ENCODE measurements at places on chromosomes 2 and 18.

DNA sequence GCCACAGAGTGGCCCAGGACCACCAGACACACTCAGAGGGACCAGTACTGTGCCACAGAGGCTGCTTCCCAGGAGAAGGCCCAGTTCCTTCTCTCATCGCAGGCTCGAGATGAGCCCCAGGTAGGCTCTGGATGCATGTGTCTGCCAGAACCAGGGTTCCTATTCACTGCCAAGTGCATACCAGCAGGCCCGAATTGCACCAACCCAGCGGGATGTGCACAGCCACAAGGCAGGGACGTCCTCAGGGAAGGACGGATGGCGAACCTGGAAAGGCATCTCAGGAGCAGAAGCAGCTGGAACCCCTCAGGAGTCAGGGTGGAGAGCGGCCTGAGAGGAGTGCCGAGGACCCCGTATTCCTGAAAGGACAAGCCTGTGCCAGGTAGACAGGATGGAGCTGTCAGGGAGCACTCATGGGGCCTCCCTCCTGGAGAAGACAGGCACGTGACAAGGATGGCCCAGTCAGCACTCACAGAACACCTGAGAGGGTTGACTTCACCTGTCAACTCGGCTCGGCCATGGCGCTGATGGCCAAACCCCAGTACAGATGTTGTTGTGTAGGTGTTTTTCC, 73.7 kb downstream of the PTGR3 start:
- no peak for DNase-seq

GRCh38 chr2:38370664-38371063, 6.4 kb downstream of the ATL2 start:
- DNase-seq: no peak

DNA sequence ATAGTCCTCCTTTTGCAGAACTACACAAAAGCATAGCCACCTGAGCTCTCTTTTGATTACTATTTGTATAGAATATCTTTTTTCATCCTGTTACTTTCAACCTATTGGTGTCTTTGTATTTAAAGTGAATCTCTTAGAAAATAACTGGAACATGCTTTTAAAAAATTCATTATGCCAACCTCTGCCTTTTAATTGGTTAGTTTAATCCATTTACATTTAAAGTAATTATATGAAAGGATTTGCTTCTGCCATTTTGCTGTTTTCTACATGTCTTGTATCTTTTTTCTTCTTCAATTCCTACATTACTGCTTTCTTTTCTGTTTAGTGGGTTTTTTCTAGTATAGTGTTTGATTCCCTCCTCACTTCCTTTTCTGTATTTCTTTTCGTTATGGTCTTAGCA, 407.5 kb upstream of the ZEB2 start:
- DNase-seq: no peak

DNA sequence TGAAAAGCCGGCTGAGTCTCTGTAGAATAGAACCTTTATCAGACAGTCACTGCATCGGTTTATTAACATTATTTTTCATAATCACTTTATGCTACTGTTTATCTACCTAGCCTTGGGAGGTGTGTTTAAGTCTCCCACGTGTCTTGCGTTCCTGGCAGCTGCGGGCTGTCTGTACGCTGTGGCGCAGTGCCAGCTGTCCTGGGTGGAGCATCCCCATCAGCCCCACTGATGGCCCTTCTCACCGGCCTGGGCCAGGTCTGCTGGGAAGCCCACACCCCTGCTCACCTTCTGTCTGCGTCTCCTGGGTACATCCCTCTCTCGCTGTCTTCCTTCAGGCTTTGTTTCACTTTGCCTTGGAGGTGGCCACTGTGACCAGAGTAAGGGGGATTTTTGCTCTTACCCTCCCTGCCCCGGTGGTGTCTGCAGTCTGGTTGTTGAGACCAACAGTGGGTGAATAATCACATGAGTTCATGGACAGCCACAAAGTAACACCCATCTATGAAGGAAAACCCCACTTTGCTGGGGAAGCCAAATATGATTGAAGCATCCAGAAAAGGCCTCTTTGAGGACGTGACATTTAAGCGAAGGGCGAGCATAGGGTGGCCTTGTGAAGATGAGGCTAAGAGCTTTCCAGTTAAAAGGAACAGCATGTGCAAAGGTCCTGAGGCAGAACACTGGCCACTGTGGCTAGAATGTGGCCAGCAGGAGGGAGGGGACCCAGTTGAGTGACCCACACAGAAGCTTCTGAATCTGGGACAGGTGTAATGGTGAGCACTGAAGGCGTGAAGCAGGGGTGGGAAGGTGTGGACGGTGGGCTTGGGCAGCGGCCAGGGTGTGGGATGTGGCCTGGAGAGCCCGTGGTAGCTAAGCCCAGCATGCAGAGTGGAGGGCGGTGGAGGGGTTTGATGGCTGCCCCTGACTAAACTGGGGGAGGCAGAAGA, 41.7 kb downstream of the RAMP1 start:
- no peak for DNase-seq

- peak; percentile 24 for DNase-seq
Measured at GRCh38 chr2:64525317-64525613, 1.1 kb downstream of the AFTPH start.

DNA sequence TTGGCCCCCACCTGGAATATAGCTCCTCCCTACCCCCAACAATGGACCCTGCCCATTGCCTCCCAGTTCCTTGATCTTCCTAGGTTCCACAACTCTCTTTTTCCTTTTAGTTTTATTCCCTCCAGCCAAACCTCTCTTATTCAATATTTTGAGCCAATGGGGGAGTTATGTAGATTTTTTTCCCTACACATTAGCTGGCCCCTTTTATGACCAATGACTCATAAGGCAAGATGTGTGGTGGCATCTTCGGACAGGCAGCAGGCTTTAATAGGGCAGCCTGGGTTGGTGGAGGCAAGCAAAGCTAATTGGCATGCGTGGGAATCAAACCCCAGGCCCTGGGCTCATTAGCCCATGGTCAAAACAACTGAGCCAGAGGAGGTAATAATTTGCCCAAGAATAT, 9.2 kb downstream of the GRP start:
- no peak for DNase-seq

GRCh38 chr18:4125224-4125623, 329.9 kb downstream of the DLGAP1 start:
- DNase-seq: no peak

DNA sequence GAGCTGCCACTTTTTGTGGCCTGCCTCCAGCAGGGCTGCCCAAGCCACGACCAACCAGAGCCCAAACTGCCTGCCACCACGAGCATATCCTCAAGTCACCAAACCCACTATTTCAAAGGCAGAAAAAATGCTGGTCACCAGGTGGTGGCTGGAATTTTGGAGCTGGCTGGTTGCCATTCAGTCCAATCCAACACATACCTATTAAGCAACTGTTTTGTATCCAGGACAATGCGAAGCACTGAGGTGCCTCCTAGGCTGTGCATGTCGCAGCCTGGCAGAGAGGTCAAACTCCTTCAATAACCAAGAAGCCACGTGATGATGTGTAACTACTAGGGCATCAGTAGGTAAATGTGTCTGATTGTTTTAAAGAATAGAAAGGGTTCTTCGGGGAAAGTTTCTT, 108.3 kb upstream of the PPP1CB start:
- DNase-seq: no peak

GRCh38 chr2:96157649-96158553, 12.7 kb upstream of the DUSP2 start:
- peak; percentile 98 for DNase-seq

All from stimulated activated CD4-positive, alpha-beta T cell treated with anti-CD3 and anti-CD28 coated beads, TNF-alpha, amount 100 ng/mL, for 24 hours (primary cell).